Left ventricle myocardium superior (tissue), 1 donor: ENCODE measurements at places on chromosomes 1 and 21. TPM values are rescaled to one million over a fixed set of nuclear protein-coding genes. Genes with fewer than 3 reads are reported as not detected.

- peak; percentile 29 for DNase-seq
Measured at GRCh38 chr1:218817691-218818465, 355.8 kb upstream of the LYPLAL1 start.

DNA sequence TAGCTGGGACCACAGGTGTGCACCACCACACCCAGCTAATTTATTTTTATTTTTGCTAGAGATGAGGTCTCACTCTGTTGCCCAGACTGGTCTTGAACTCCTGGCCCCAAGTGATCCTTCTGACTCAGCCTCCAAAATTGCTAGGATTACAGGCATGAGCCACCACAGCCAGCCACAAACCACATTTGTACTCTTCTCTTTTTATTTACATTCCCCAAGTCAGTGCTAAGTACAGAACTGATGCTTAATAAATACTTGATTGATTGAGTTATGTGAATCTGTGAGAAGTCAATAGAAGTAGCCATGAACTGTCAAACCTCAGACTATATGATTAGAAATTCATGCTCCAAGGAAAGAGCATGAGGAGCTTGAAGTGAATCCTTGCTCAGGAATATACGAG is 48.5 kb upstream of the S1PR1 start:
- DNase-seq = no peak

GRCh38 chr1:109873278-109874175 is 37.1 kb upstream of the CSF1 start:
- DNase-seq = no peak

The KLF17 gene
- total RNA-seq = not detected

GRCh38 chr1:224216382-224216781 is 33.3 kb downstream of the DEGS1 start:
- DNase-seq = no peak
